ENCODE measurements at places on chromosomes 2 and 18.
A peak's percentile ranks its signal among the peaks of the same experiment; 100 is the strongest.

DNA sequence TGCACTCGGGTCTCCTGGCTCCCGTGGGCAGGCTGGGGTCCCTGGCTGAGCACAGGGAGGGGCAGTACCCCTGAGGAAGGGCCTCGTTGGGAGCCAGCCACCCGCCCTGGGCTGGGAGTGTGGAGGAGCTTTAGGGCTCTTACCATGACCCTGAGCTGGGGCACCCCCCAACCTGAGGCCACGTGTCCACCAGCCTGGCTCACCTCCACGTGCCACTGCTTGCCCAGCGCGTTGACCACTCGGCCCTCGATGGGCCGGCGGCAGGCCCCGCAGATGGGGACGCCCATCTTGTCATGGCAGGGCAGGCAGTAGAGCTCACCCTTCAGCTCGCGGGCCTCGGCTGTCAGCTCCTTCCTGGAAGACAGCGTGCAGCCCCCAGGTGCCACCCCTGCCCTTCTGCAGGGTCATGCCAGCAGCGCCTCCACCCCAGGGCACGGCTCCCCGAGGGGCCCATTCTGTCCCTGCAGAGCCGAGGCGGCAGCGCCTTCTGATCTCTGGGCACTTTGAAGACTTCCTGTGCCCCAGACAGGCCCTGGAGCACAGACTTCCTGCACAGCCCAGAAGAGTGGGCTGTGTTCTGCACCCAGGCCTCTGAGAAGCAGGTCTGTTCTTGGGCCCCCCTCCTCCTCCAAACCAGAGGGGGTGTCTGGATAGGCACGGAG is 4.0 kb upstream of the GPR17 start:
- DNase-seq, result peak; percentile 11

GRCh38 chr2:68741238-68741637 is 6.6 kb downstream of the ARHGAP25 start:
- DNase-seq, result no peak

DNA sequence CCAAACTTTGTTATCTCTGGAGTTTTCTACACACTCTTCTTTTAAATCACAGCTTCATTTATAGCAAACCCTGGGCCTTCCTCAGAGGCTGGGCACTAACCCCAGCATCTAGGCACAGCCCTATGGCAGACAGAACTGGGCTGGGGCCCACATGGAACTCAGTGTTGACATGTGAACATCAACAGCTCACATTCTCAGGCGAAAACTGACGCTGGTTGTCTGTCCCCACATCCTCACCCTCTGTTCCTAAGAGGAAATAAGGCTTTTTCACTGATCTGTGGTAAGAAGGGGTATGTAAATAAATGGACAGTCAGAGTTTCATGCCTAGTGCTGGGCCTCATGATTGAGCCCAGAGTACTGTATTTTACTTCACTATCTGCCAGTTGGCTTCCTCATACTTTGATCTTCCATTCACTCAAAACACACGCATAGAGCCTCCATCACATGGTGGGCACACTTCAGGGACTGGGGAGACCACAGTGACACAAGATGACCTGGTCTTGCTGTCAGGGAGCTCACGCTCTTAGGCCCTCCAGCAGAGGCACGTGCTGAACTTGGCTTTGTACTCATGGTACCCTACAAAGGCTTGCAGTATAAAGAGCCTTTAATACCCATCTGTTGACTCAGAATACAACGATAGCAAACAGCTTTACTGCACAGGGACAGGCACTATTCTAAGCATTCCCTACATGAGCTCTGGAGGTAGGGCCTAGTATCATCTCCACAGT is 43.0 kb downstream of the EFEMP1 start:
- DNase-seq, result no peak

DNA sequence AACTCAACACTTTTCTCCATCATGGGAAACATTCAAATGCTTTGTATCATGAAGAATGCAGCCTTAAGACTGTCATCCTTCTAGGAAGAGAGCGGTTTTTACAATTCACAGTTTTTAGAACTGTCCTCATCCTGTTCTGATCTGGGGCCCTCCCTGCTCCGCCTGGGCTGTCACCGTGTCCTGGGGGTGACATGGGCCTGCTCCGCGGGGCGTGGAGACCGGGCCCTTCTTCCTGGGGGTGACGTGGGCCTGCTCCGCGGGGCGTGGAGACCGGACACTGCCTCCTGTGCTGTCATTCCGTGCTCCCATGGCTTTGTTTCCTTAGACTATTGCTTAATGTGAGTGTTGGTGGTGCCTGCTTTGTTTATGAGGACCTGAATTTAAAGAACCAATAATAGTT is 122.8 kb downstream of the TMEM18 start:
- DNase-seq, result no peak

GRCh38 chr18:39326772-39327171 is 1761.2 kb upstream of the CELF4 start:
- no peak for DNase-seq

- DNase-seq, result no peak
These were observed 120.3 kb downstream of the INO80D start for GRCh38 chr2:205965707-205966106.
